ENCODE measurements at places on chromosomes 1 and 21.

GRCh38 chr1:174995916-174996315 lies 3.8 kb upstream of the CACYBP start:
- no peak for DNase-seq

DNA sequence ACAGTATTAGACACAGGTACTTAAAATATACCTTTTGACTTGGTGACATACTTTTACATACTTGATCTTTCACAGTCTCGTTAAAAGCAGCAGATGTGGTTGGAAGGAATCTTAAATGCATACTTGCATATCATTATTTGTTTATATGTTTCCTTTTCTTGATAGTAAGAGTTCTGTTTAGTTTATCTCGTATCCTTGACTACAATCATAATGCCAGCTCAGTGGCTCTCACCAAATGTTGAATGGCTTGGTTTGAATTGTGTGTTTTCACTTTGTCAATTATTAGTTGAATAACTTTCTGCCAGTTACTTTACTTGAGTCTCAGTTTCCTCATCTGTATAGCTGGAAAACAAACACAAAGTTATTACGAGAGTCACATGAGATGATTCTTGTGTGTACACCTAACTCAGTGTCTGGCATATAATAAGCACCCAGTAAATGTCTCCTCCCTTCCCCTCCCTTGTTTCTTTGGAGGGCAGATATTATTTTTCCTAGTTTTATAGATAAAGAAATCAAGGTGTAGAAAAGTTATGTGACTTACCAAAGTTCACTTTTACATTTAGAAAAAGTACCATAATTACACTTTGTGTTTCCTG lies 131.6 kb upstream of the IVNS1ABP start:
- DNase-seq, result no peak

DNA sequence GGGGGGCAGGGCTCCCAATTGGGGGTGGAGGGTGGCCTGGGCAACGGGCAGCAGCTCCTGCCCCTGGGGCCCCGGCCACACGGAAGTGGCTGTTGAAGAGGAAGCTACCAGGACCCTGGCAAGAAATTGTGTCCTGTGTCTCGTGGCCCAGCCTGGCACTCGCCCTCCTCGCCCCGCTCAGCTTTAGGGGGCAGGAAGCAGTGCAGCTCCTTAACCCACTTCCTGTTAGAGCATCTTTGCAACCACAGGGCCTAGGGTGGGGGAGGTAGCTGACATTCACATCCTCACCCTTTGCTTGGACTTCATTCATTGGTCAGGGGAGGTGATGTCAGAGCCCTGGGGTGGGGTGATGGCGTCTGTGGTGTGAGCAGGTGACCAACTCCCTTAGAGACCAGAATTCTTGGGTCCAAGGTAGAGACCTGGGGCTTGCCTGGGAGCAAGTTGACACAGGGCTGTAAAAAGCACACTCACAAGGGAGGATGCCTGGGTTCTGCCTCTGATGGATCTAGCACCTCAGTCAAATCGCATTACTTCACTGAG lies at the start of gene ARHGAP30:
Gene ARHGAP30 (minus strand): TSS at position 161 of the 540 bp plus-strand sequence. CDS start 267 bp downstream, outside the sequence.
- no peak for DNase-seq

DNA sequence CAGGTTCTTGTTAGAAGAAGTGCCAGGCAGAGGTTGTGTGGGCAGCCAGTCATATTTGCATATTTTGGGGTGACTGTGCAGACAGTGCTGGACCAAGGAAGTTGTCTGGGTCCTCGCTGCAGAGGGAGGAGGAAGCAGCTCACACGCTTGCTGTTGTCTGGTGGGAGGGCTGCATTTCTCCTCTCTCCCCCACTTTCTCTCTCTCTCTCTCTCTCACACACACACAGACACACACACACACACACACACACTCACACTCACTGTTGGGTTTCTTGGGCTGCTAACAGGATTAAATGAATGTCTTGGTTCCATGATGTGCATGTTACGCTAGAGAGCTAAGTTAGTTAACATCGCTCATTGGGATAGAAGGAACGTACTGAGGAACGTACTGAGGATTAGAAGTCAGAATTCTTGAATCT lies 72.9 kb downstream of the AGPAT3 start:
- DNase-seq, result no peak

DNA sequence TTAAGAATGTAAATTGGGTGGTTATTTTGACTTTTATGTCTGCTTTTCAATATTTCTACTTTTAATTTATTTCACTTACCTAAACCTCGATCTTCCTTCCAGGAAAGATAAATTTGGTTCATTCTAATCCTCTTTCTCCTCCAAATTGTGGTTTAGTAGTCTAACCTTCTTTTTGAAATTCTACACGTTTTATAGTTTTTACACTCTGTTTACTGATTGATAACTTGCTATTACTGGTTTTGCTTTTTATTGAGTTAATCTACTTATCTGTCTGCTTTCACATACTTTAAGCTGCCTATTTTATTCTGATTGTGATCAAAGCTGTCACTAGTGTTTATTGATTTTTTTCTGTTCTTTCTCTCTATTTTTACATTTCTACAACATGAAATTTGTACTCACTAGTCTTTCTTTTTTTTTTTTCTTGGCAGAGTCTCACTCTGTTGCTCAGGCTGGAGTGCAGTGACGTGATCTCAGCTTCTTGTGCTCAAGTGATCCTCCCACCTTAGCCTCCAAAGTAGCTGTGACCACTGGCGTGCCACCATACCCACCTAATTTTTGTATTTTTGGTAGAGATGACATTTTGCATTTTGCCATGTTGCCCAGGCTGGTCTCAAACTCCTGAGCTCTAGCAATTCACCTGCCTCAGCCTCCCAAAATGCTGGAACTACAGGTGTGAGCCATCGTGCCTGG lies 27.9 kb upstream of the ERRFI1 start:
- DNase-seq, result no peak

DNA sequence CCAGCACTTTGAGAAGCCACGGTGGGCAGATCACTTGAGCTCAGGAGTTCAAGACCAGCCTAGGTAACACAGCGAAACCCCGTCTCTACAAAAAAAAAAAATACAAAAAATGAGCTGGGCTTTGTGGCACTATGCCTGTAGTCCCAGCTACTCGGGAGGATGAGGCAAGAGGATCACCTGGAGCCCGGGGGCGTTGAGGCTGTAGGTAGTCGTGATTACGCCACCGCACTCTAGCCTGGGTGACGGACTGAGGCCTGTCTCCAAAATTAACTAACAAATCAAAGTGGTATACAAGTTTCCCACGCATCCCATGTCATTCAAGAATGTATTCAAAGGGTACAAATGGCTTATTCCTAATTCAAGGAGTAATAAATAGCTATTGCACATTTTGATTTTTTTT lies 2.4 kb downstream of the AUNIP start:
- DNase-seq, result no peak

DNA sequence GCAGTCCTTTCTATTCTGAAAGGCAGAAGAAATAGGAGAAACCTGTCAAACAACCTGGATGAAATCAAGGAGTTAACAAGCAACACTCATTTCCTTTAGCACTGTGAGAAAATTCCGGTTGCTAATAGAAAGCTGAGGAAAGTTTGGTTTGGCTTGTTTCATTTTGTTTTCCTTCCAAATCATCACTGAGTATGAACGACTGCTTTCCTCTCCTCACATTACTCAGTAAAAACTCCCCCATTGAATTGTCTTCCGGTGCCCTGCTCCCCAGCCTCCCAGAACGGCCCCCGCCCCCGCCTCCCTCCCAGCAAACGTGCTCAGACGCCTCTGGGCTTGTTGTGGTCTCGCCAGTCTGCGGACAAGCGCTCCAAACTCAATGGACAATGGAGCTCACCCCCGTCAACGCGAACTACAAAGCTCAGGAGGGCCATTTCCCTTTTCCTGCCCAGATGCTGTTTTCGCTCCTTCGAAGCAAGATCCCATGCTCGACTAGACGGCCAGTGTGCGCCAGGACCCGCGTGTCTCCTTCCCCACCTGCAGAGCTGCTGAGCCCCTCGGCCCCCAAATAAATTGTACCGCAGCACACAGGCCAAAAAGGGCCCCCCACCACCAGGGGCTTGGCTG lies 747 bp downstream of the STX6 start:
- peak; percentile 38 for DNase-seq

- no peak for DNase-seq
Measured at GRCh38 chr1:8693107-8693506, 124.3 kb downstream of the RERE start.

DNA sequence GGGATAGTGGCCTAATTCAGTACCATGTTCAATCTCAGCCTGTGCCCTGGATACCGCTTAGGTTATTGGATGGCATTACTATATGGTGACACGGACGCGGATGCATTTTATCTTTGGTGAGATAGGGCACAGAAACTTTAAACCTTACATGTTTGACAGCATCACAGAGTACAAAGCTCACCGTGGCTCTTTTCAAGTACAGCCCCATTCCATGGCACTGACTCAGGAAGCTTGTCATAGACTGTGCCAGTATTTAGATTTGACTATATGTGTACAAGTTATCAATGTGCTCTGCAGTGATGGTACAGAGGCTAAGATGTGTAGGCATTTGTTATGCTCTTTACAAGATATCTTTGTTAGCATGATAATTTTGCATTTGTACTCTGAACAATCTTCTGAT lies 169.0 kb downstream of the RYR2 start:
- DNase-seq, result no peak

DNA sequence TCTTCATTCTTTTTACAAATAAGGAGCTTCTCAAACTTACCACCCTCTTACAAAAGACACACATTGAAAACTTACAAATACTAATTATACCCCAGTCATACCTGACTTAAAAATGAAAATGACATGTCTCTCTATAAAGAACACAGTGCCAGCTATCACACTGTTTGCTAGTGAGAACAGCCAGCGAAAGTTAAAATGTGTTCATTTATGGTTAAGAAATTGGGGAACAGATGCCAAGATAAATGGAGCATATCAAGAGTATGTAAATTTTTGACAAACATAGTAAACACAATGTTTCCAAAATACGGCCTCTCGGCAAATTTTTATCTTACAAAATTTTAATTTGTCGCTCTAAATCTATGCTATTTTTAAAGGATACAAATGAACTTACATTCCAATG lies 1422.9 kb downstream of the KCNT2 start:
- no peak for DNase-seq

DNA sequence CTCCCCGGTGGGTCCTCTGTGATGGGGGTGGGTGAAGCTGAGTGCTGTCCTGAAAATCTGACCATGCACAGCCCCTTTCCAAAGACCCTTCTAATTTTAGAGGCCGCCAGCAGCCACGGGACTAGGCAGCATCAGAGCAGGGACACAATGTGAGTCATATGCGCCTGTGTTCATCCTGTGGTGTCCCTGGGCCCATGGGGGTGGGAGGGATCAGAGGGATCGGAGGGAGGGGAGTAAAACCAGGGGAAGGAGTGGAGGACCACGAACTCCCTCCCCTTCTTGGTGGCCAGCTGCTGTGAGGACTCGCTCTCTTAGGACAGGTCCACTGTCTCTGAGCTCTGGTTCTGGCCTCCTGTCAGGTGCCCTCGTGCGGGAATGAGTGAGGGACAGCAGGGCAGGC lies 61.5 kb downstream of the ADARB1 start:
- DNase-seq, result no peak
